ENCODE measurements at places on chromosomes 7 and 10. TPM values are rescaled to one million over a fixed set of nuclear protein-coding genes. Genes with fewer than 3 reads are reported as not detected.

The ANKRD22 gene
- 3.1 TPM for total RNA-seq

The LRRC17 gene
- 1.0 TPM for total RNA-seq

The DENND10 gene
- total RNA-seq, result 31.2 TPM

The CCL24 gene
- not detected for total RNA-seq

The RBAK gene
- 11.7 TPM for total RNA-seq

The UPK3B gene
- 6.6 TPM for total RNA-seq

The SDK1 gene
- 13.2 TPM for total RNA-seq

The ADCY1 gene
- total RNA-seq, result 4.5 TPM

The LMTK2 gene
- 37.4 TPM for total RNA-seq

The AFAP1L2 gene
- 16.1 TPM for total RNA-seq

The NPC1L1 gene
- total RNA-seq, result 0.11 TPM

The GTF2IRD2 gene
- 36.0 TPM for total RNA-seq

The STAG3 gene
- total RNA-seq, result 37.6 TPM

The GARIN1A gene
- 0.18 TPM for total RNA-seq

The DDC gene
- total RNA-seq, result 1.5 TPM

The SYT15B gene
- 3.0 TPM for total RNA-seq

The ZNF479 gene
- not detected for total RNA-seq

The INHBA gene
- 0.73 TPM for total RNA-seq

The GPRIN2 gene
- total RNA-seq, result 4.3 TPM

The SCIN gene
- 7.6 TPM for total RNA-seq

The KCP gene
- total RNA-seq, result 0.45 TPM

The UCMA gene
- not detected for total RNA-seq

The ASAH2 gene
- 1.9 TPM for total RNA-seq

The IGF2BP3 gene
- 9.6 TPM for total RNA-seq

The PGAM2 gene
- total RNA-seq, result 9.7 TPM

The NACAD gene
- total RNA-seq, result 10.3 TPM

The CYP2C18 gene
- not detected for total RNA-seq

The IDI2 gene
- not detected for total RNA-seq

The GPR37 gene
- 1.6 TPM for total RNA-seq

The SPDYE5 gene
- 1.5 TPM for total RNA-seq

The EBLN1 gene
- not detected for total RNA-seq

The GRM3 gene
- not detected for total RNA-seq

The ERCC6 gene
- total RNA-seq, result 18.5 TPM

The SEMA3C gene
- total RNA-seq, result 66.4 TPM

The RNF133 gene
- 3.2 TPM for total RNA-seq

The C10orf53 gene
- 1.5 TPM for total RNA-seq

The CLCN1 gene
- total RNA-seq, result 0.23 TPM

The VPS37D gene
- total RNA-seq, result 6.0 TPM

The BHLHA15 gene
- 90.9 TPM for total RNA-seq

The OPN4 gene
- not detected for total RNA-seq

The GJD4 gene
- not detected for total RNA-seq

The CCDC6 gene
- total RNA-seq, result 65.0 TPM

The SHTN1 gene
- 45.8 TPM for total RNA-seq

The CALCR gene
- 0.45 TPM for total RNA-seq

The ENTPD1 gene
- 7.0 TPM for total RNA-seq

The SMKR1 gene
- 0.59 TPM for total RNA-seq

Measured in prostate gland (tissue), 2 donors.